MCF 10A (cell line): ENCODE measurements at places on chromosomes 5 and 9.

DNA sequence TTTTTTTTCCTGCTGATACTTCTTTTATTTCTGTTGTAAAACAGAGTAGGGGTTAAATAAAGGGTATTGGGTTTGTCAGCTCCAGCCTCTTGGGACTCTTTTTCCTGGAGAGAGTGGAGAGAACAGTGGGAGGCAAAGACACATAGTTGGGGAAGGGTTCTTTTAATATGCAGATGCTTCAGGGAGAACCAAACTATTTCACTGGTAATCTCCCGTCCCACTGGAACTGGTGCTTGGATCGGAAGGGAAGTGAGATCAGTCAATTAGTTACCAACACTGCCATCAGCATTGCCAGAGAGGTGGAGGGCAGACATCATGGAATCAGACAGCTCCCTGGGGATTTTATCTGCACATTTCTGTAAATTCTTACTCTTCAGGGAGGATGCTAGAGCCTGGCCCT, 47.6 kb upstream of the ELOVL7 start:
- DNase-seq: no peak
- no peak overlapping the region for H3K27ac ChIP-seq
- H3K36me3 ChIP-seq: peaks cover 29% of the 10 kb centered on the region
- no peaks in the 10 kb centered on the region for H3K4me1 ChIP-seq
- H3K4me3 ChIP-seq: no peak overlapping the region

DNA sequence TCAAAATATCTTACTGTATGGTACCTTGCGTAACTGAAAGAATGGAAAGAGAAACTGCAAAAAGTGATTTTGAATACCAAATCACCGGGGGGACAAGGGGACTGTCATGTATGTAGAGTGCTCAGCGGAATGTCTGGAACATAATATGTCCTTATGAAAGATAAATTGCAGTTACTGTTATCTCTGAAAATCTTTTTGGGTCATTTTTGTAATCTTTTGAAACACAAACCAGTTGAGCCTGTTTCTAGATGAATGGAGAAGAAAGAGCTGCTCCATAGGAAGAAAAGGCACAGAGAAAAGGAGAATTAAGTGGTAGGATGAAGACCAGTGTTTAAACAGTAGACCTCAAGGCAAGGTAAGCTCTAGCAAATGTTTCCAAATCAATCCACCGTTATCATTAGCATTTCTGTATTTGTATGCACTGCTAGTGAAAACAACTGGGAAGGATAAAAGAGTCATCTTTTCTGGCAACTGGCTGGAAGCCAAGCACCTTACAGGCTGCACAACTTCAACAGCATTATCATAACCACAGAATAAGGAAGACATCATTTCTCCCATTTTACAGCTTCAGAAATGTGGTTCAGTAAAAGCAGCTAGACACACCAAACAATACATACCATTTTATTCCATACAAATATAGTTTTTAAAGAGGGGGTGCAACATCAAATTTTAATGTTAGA, 158.5 kb downstream of the TRPM3 start:
- H3K4me1 ChIP-seq: no peaks in the 10 kb centered on the region
- no peak overlapping the region for H3K4me3 ChIP-seq
- no peaks in the 10 kb centered on the region for H3K36me3 ChIP-seq
- no peak overlapping the region for H3K27ac ChIP-seq
- DNase-seq: no peak

- H3K27me3 ChIP-seq: peaks cover 24% of the 10 kb centered on the region
- DNase-seq: no peak
- H3K36me3 ChIP-seq: no peaks in the 10 kb centered on the region
- no peak overlapping the region for H3K4me3 ChIP-seq
Observed at GRCh38 chr5:137666461-137666850, 69.4 kb downstream of the KLHL3 start.

DNA sequence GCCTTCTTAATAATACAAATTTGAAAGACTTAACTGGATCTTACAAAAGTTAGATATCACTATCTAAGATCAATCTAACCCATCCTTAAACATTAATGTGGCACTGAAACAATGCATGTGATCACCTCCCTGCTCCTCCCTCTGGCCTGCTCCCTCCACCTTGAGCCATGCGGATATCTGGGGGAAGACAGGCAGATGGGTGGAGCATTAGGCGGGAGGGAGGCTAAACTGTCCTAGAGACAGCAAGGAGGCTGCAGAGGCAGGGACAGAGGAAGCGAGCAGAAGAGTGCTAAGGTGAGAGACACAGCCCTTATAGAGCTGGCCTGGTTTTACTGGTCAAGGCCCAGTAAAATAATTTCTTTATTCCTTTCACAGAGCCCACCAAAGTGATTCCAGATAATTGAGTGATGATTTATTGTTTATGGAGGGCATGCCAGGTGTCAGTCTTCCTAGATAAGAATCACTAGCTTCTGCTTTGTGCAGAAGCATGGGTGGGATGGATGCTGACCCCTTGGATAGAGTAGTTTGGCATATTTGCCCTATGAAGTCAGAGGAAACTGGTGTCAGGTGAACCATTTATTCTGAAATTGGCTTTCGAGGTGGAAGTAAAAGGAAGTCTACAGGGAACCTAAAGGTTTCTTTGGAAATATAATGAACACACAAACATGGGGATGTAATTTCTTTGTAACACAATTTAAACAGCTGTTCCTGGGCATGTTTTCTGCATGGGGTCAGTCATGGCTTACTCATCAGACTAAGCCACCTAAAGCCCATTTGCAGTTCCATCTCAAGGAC, 188.3 kb downstream of the GNAQ start:
- no peaks in the 10 kb centered on the region for H3K27me3 ChIP-seq
- no peak for DNase-seq
- no peak overlapping the region for H3K27ac ChIP-seq
- H3K4me3 ChIP-seq: no peak overlapping the region
- peaks cover 9% of the 10 kb centered on the region for H3K36me3 ChIP-seq
- H3K4me1 ChIP-seq: peaks cover 21% of the 10 kb centered on the region

DNA sequence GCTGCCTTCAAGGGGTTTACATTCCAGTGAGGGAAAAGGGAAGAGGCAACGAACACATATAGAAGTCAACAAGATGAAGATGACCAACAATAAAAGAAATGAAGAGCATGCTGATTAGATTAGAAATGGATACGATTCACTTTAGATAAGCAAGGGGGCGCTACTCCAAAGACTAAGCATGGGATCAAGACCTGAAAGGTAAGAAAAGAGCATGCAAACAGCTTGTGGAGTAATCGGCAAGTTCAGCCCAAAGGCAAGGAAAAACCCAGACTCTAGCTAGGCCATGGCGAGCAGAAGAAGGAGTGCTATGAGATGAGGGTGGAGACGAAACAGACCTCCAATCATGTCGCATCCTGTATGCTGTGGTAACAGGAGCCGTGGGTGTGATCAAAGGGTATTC, 124.4 kb downstream of the FANCC start:
- no peaks in the 10 kb centered on the region for H3K36me3 ChIP-seq
- H3K4me1 ChIP-seq: peaks cover 13% of the 10 kb centered on the region
- no peak for DNase-seq
- H3K27ac ChIP-seq: no peak overlapping the region
- no peaks in the 10 kb centered on the region for H3K27me3 ChIP-seq
- H3K4me3 ChIP-seq: no peak overlapping the region

- peaks cover 22% of the 10 kb centered on the region for H3K4me1 ChIP-seq
- no peak overlapping the region for H3K27ac ChIP-seq
- peak; percentile 94 for DNase-seq
- peak overlapping the region; percentile 38 for H3K4me3 ChIP-seq
- H3K27me3 ChIP-seq: no peaks in the 10 kb centered on the region
Observed at GRCh38 chr9:96139592-96140295, 162.2 kb downstream of the HSD17B3 start.
